ENCODE measurements at places on chromosomes 5 and 9.

GRCh38 chr9:27800159-27800558 is 226.9 kb upstream of the C9orf72 start:
- no peak for DNase-seq

DNA sequence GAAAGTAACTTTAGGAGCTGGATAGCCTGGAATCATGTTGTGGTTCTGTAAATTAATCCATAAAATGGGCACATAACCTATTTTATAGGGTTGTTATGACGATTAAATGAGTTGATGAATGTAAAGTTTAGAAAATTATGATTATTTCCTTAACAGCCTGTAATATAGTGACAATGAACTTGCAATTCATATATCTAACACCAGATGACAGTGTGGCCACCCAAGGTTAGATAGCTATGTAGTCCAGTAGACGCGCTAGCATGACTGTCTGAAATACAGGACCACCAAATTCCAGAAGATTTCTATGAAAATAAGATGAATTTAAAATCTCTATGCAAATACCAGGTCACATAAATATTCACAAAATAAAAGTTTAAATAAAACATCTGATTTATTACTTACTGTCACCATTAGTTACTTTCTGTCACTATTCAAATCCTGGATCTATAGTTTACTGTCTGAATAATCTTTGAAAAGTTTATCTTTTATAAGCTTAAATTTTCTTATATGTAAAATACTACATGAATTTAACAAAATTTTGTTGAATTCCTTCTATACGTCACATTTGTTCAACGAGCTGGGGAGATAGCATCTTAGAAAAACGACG is 26.1 kb upstream of the MACIR start:
- no peak for DNase-seq

GRCh38 chr9:98374385-98375051 is 119.1 kb upstream of the TBC1D2 start:
- no peak for DNase-seq

- no peak for DNase-seq
These were observed 31.0 kb downstream of the AFAP1L1 start for GRCh38 chr5:149302641-149303040.

DNA sequence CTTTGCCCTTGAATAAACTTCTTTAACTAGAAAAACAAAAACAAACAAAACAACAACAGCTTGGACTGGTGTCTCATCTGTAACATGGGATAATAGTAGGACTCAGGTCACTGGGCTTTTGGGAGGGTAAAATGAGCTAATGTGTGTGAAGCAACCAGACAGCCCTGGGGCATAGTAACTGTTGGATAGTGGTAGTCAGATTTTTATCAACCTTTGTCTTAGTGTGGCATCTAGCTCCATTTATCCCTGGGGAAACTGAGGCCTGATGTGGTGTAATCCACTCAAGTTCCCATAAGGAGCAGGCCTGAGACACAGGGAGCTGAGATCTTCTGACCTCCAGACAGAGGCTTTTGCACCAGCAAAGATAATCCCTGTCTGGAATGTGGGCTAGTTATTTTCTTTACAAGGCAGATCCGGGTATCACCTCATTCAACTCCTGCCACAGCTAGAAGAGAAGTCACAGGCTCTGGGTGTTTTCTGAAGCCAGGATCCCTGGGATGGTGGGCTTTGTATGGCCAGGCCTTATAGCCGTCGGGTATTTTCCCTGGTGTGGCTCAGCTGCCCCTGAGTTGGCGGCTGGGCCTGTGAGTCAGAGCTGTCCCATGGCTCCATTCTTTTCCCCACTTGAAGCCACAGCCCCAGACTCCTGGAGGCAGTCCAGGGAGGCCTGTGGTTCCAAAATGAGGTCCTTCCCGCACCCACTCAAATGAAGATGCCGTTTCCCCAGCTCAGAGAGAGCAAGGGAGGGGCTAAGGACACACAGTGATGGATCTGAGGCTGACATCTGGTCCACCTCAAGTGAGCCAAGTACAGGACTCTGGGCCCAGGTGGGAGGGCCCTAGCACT is 26.1 kb upstream of the CSF1R start:
- DNase-seq, result no peak

DNA sequence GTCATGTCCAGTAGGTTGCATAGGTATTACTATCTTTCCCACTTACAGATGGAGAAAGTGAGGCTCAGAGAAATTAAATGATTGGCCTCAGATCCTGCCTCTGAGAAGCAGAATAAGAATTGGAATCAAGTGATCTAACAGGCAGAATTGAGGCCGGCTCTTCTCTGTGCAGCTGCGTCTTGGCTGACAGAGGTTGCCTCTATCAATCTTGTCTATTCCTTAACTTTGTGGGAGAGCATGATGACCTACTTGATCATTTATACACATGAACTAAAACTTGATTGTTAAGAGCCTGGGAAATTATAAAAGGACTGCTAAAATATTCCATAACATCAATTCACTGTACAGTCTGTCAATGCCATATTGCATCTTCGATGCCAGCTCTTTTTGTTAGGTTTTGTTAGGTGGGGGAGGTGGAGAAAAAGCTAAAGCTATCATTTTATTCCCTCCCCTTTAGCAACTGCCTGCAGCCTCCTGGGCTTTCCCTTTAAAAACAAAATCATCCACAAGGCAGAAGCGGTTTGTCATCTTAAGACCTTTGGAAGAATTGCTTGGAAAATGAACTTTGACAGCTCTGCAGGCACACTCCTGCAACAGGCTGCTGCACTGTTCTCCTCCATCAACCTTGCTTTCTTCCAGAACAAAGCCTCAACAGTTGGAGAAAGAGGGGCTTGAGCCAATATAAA is 247.4 kb downstream of the SMARCA2 start:
- no peak for DNase-seq

GRCh38 chr5:28310696-28311095 is 1272.3 kb upstream of the CDH9 start:
- no peak for DNase-seq

DNA sequence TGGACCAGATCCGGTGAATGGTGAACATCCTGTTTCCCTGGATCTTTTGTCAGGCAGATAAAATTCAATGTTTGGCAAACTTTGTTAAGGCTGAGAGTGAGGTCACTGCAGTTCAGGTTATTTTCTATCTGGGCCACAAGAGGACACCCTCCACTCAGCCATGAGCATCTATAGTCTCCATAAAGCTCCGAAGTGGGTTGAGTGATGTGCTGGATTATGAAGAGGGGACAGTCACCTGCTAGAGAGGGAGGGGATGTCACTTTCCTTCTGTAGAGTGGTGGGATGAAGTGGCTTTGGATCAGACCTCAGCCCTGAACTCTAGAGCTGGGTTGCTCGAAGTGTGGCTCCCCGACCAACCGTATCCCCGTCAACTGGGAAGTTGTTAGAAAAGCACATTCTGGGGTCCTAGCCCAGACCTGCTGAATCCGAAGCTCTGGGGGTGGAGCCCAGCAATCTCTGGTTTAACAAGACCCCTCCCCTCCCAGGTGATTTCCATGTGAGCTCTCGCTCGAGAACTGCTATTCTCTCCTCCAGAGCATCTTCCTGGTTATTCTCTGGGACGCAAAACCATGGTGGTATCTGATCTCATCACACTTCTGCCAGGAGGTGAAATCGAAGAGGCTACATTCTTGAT is 31.8 kb upstream of the FGF1 start:
- DNase-seq, result no peak

DNA sequence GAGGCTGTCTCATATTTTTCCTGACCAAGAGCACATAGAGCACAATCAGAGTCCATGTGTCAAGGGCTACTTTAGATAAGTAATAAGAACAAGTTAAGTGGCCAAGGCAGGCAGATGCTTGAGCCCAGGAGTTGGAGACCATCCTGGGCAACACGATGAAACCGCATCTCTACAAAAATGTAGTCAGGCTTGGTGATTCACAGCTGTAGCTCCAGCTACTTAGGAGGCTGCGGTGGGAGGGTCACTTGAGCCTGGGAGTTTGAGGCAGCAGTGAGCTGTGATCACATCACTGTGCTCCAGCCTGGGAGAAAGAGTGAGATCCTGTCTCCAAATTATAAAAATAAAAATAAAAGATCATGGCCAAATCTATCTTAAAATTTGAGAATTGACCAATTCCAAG is 767.9 kb upstream of the CTNND2 start:
- DNase-seq, result no peak

DNA sequence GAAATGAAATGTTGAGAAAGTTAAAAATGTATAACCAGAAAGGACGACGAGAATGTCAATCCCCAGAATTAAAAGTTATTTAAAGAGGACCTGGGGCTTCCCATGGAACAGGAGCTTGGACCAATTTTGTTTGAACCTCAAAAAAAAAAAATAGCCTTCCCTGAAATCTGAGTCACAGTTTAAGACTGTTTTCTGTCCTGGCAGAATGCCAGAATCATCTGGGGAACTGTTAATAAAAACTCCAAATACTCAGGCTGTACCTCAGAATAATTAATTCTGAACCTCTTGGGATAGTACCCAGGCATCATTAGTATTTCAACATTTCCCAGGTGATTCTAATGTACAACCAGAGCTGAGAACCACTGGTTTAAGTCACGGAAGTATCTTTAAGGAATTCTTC is 102.2 kb upstream of the SLCO6A1 start:
- no peak for DNase-seq

DNA sequence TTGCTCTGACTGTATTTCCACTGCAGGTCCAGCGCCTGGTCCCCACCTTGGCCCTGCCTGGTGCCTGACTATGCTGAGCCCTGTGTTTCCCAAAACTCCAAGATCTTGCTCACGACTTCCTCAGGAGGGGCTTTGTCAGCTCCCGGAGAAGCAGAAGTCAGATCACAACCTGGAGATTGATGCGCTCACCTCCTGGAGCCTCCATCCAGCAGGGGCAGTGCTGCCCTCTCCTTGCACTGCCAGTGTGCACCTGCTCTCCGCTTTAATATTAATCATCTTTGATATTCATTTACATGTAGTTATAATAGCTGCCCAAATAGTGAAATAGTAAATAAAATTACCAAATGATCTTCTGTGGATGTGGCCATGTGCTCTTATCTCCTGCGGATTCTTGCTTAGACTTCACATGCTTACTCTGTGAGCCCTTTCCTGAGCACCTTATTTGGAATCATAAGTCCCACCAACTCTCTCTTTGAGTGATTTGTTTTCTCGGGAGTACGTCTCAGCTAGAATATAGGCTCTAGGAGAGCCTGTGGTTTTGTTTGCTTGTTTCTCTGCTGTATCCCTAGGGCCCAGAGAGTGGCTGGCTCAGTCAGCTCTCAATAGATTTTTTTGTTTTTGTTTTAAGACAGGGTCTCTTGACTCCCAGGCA is 17.4 kb downstream of the MAML1 start:
- DNase-seq, result no peak

- no peak for DNase-seq
These were observed 25.8 kb downstream of the CEL start for GRCh38 chr9:133087429-133088145.

DNA sequence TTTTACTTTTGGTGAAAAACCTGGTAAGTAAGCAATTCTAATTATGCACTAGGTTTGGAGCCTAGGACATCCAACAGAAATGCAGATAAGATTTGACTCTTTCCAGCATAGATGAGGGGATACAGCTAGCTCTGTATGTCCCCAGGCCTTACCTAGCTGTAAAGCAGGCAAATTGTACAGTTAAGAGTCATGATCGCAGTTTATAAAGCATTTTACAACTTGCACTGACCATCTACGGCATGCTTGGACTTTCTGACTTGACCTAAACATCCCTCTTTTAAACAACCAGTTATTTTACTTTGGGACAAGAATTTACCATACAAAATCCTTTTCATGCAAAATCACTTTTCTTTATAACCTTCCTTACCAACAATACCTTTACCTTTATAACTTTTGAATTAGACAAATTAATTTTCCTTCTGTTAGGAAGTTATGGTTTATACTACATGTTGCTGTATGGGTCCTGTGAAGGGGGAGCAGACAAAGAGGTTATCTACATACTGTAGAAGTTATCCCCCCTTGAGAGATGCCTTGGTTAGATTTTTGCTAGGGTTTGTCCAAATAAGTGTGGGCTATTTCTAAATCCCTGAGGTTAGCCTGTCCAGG is 36.8 kb downstream of the FGD3 start:
- DNase-seq, result no peak

DNA sequence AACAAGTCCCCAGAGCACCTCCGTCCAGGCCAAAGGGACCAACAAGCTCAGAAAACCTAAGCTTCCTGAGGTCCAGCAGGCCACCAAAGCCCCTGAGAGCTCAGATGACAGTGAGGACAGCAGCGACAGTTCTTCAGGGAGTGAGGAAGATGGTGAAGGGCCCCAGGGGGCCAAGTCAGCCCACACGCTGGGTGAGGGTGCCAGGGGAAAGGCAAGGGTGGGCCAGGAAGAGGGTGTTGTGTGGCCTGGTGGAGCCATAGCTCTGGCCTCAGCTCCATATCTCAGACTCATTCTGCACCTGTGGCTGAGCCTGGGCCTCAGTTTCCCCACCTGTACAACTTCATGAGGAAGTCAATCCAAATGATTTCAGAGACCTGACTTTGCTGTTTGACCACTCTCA is 20.7 kb downstream of the CD74 start:
- DNase-seq, result no peak

DNA sequence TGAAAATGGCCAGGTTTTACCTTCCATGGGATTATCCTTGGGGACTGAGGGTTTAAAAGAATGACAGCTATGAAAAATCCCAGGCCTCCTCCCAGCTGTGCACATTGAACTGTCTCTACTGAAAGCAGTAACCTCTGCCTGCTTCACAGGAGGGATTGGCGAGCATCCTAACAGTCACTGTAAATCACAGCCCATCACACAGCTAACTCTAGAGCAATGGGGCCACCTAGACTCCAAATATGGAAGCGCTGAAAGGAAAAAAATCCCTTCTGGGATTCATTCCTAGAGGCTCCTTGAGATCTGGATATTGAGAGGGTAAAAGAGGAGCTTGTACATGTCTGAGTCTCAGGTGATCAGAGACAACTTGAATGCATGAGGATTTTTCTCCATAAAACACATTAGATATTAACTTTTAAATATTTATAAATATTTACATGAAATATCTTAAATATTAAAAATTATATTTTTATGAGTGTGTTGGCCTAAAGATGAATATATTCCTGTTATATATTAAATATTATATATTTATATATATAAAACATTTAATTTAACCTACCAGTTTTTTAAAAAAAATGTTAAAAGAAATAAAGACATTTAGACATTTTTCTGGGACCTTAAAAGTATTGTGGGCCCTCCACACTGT is 133.8 kb upstream of the SLC24A2 start:
- DNase-seq, result no peak

GRCh38 chr5:68423154-68423811 is 207.7 kb downstream of the PIK3R1 start:
- no peak for DNase-seq

DNA sequence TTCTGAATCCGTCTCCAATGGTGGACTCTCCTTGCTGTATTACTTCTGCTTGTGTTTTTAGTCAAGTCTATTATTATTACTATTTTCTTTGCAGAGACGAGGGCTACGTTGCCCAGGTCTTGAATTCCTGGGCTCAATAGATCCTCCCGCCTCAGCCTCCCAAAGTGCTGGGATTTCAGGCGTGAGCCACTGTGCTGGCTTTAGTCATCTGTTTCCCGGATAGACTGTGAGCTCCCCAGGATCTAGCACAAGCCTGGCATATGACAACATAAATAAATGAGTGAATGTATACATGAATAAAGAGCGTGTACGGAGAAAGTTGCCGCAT is 439 bp upstream of the DDX46 start:
- no peak for DNase-seq

Data from cortex of kidney (tissue), 1 donor.